Left cardiac atrium (tissue), 4 donors: ENCODE measurements at places on chromosomes 1 and 21. TPM values are rescaled to one million over a fixed set of nuclear protein-coding genes. Genes with fewer than 3 reads are reported as not detected.

DNA sequence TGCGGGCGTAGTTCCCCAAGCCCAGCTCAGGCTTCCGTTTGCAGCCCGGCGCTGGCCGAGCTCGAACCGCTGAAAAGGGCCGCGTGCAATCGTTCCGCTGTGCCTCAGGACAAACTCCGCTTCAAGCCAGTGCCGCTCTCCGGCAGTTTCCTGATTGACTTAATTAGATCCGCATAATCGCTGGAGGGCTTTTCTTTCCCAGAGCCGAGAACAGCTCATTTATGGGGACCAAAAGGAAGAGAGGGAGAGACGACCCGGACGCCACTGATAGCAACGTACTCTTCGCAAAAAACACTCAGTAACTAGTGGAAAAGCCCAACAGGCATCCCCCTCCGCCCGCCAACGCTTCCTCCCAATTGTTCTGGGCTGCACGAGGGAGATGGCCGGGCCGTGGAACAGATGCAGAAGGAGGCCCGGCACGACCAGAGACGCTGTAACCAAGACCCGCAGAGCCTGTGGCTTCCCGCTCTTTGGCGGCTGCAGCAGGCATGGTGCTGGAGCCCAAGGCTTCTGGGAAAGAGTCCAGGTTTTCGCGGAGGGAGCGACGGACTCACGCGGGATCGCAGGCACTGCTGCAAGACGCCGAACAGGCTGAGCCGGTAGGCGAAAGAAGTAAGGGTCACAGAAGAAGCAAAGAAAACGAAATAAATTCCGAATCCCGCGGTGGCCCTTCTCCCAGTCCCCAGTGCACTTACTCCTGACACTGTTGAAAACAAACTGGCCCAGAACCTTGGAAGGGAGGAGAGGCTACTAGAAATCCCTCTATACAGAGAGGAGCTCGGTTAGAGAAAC lies 3.6 kb upstream of the FOXD2 start:
- DNase-seq: peak; percentile 69

DNA sequence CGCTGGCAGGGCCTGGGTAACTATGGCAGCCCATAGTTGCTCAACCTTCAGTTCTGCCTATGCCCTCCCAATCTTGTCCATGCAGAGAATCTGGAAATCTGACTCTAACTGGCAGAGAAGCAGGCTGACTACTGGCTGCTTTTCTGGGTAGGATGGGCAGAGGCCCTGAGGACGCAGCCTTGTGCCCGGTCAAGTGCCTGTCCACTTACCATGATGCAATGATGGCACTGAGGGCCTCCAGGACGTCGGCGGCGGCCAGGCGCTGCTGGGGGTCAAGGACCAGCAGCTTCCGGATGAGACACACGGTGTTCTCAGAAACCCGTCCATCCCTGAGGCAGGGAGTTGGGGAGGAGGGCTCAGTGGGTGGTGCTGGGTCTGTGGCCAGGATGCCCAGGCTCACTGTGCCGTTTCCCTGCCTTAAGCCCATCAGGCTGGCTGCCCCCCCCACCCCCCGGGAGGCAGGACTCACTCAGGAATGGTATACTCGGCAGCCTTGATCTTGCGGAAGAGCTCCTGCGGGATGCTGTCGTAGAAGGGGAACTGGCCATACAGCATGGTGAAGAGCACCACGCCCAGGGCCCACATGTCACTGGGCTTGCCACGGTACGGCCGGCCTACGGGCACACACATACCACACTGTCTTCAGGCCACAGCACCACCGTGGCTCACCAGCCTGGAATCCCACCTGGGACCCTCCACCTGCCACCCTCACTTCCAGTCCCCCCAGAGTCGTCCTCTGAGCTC lies 20.4 kb upstream of the EVA1B start:
- DNase-seq: no peak

DNA sequence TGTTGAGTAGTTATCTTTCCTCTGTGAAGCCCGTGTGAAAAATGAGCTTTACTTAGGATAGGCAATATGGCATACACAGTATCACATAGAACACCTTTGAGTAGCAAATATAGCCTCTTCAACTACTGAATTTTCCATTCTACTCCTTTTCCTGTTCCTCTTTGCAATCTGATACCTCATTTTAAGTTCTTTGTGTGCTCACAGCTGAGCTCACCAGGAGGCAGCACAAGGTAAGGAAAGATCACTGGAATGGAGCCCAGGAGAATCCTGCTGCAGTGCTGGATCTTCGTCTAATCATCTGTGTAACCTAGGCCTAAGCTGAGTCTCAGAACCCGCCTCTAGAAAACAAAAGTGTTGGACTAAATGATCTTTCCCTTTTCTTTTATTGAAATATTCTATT lies 171.0 kb downstream of the LRRC40 start:
- DNase-seq: no peak

DNA sequence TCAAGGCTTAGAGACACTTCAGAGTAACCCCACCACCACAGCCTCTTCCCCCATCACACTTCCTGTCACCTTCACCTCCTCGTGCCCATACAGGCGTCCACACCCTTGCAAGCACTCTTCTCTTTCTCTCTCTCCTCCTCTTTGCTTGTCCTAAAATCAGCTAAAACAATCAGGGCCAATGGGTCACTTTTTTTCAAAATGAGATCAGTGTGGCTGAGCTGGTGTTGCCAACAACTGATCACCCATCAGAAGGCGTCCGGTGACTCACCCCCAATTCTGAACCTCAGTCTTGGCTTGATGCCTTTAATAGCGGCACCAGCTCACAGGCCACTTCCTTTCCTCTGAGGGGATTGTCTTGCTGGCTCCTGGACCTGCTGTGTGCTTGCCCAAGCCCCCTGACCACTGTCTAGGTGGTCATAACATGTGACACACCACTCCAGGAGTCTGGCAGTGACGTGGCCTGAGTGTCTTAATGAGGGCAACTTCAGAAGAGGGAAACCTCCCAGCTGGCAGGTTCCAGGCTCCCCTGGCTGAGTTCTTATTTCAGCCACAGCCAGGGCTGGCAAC lies 1.6 kb downstream of the DRAXIN start:
- no peak for DNase-seq

Gene MMP23B
- total RNA-seq: 9.5 TPM
